A549 (cell line): ENCODE measurements at places on chromosomes 6 and 20.

GRCh38 chr6:32905078-32905477 lies 35.8 kb downstream of the HLA-DMB start:
- DNase-seq: no peak

GRCh38 chr6:69957985-69958559 lies 91.7 kb downstream of the COL19A1 start:
- no peak for DNase-seq

DNA sequence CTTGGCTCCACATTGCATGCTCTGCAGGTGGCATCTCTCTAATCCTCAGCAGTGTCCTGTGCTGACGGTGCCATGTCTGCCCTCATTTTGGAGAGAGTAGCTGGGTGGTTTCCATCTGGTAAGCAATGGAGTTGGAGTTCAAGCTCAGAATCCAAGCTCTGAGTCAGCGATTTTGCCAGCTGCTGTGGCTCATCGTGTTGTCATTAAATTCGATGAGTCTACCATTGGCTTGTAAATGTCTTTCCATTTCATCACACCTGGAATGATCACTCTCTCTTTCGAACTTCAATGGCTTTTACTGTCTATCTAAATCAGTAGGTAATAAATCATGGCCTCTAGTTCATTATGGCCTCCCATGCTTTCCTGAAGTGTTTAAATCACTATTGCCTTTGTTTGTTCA lies 378.5 kb upstream of the TSHZ2 start:
- DNase-seq: no peak

- no peak for DNase-seq
Observed at GRCh38 chr20:4836473-4836872, 114.8 kb downstream of the PRND start.

DNA sequence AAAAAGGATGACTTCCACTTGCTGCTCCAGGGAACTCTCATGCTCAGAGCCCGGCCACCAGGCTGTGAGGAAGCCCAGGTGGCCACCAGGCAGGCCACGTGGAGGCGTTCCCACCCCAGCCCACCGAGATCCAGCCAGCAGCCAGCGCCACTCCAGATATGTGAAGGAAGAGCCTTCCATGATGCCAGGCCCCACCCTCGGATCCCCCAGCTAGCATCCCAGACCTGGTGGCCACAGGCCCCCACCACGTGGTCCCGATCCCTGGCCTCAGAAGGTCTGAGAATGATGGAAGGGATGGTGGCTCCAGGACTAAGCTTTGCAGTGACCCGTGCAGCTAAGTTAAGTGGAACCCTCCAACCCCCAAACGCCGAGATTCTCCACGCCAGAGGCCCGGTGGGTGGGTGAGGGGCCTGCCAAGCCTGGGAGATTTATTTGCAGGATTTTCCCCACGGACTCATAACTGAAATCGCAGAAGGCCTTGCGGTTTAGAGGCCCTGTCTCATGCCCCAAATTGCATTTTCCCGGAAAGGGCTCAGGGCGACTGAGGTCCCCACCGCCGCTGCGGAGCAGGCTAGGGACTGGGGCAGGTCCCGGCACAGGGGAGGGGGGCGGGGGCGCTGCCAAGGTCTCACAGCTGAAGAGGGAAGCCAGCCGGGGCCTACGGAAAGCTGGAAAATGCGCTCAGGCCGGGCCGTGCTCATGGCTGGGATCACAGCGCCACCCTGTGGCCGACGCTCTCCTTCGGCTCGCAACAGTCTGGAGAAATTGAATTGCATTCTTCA lies 31.1 kb upstream of the CST7 start:
- peak; percentile 73 for DNase-seq

DNA sequence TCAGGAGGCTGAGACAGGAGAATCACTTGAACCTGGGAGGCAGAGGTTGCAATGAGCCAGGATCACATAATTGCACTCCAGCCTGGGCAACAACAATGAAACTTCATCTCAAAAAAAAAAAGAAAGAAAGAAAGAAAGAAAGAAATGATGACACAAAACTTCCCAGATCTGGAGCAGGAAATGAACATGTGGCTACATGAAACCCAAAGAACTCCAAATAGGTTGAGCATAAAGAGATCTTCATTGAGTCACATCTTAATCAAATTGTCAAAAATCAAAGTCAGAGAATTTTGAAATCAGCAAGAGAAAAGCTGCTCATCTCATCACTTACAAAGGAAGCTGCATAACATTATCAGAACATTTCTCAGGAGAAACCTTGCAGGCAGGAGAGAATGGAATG lies 247.0 kb downstream of the IBTK start:
- no peak for DNase-seq

- DNase-seq: no peak
Observed at GRCh38 chr6:122654012-122654411, 43.8 kb downstream of the PKIB start.

- peak; percentile 31 for DNase-seq
Observed at GRCh38 chr20:14219801-14220461, 117.5 kb downstream of the FLRT3 start.

DNA sequence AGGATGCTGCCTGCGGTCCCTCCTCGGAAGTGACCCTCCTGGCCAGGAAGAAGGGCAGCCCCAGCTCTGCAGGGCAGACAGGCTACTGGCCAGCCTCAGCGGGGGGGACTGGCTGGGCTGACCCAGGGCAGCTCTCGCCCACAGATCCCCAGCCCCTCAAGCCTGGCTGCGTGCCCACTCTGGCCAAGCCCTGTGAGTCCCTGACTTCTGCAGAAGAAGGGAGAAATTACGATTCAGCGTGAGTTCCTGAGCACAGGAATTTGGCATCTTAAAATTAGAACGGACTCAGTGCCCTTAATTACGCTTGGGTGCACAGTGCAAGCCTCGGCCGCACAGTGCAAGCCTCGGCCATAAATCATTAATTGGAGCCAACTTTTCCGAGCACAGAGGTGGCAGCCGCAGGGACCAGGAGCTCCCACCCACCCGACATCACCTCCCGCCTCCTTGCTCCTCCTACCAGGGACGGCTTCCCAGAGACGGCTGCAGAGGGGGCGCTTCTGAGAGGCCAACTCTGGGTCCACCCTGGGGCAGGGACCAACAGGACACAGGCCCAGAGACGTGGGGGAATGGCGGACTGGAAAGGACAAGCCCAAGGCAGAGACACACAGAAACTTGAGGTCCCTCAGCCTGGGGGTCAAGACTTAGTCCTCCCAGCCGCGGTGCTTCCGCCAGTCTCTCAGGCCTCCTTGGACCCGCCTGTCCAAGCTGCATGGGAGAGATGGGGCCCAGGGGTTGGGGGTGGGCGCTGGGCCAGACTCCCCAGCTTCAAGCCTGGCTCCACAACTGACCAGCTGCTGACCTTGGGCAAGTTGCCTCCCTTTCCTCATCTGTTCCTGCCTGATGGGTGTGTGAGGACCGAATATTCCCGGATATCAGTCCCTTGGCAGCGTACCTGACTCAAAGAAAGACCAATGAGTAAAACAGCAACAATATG lies 165.4 kb downstream of the TAF4 start:
- no peak for DNase-seq

- DNase-seq: no peak
Observed at GRCh38 chr6:80658926-80659325, 552.5 kb downstream of the BCKDHB start.

- no peak for DNase-seq
Observed at GRCh38 chr6:131183427-131184095, 48.3 kb downstream of the AKAP7 start.

DNA sequence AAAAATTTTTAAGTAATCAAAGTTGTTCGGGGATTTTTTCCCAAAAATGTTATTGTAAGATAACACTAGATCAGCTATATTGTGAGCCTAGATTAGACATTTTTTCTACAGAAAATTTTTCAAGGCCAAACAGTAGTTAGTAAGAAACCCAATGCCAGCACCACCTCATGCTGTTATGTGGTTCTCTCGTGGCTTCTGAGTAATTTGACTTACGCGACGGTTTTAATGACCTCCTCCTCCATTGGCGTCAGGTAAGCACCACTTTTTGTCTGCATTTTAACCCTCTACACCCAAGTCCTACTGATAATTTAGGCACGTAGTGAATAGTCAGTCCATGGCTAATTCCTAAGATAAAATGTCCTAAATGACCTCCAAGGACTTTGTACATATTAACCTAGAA lies 9.7 kb downstream of the RPS6KA2 start:
- no peak for DNase-seq

DNA sequence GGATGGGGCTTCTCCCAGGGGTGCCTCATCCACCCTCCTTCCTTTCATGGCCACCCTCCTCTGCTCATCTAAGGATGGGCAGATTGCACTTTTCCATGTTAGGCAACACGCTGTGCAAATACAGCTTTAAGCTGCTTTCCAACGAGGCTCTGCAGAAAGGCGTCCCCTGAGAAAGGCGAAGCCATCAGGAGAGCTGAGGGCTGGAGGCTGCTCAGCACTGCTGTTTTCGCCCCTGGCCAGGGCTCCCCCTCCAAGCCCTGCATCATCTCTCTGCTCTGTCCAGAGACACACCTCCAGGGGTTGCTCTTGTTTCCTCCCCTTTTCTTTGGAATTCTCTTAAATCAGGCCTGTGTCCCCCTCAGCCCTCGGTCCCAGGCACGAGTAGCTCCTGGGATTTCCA lies 526.1 kb downstream of the CDH26 start:
- no peak for DNase-seq

GRCh38 chr6:88179692-88180091 lies 13.5 kb upstream of the CNR1 start:
- no peak for DNase-seq

- no peak for DNase-seq
Observed at GRCh38 chr6:4589295-4589694, 186.9 kb upstream of the CDYL start.

DNA sequence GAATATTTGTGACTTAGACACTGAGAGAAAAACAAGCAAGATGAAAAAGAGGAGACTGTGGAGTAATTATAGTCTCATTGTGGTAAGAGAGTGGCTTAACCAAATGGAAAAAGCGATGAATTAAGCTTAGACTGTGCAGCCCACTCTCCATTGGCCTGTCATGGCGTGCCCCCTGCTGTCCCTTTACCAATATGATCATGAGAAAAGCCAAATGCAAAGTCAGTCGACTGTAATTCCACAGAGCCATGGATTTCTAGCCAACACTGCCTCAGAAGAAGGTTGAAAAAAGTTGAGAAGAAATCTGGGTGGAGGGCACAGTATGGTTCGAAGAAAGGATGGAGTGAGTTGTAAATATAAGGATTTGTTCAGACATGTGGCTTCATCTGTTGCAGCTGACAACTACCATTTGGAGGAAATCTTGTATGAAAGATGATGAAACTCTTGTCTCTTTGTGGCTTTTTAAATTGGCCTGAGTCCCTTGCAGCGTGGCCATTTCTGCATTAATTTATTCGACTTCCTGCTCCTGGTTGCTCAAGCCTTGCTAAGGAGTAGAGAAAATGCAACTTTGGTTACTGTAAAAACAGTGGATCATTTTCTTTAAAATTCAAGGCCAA lies 251.4 kb downstream of the DOK5 start:
- DNase-seq: no peak

GRCh38 chr6:88089708-88090107 lies 42.1 kb downstream of the SPACA1 start:
- no peak for DNase-seq

- DNase-seq: no peak
Observed at GRCh38 chr20:46157625-46158024, 39.5 kb downstream of the CD40 start.

DNA sequence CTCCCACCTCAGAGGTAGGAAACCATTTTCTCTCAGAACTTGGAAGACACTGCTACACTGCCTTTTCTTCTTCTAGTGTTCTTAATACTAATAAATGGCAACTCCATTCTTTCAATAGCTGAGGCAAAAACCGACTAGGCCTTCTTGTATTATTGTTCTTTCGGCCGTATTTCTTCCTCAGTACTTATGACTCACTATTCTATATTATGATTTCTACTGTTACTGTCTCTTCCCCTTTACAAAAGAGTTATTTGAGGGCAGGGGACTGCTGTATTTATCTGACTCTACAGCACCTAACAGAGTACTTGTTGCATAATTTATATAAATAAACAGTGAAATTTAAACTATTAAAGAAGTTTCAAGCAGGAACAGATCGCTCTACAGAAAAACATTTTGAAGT lies 3.1 kb downstream of the DNAAF9 start:
- DNase-seq: no peak

DNA sequence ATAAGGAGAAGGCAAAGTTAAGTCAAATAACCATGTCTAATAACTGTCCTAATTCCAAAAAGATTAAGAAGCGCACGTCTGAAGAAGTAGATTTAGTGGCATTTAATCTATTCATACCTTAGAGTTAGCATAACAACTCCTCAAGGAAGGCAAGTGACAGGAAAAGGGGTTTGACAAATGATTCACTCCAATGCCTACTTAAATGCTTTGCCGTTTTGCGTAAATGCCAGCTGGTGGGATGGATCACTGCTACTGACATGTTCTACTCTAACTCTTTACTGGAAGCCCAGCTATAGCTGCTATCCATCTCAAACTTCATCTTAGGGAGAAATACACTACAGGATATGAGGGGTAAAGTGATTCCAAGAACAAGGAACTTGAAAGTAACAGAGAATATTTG lies 347.3 kb upstream of the RUNX2 start:
- no peak for DNase-seq

DNA sequence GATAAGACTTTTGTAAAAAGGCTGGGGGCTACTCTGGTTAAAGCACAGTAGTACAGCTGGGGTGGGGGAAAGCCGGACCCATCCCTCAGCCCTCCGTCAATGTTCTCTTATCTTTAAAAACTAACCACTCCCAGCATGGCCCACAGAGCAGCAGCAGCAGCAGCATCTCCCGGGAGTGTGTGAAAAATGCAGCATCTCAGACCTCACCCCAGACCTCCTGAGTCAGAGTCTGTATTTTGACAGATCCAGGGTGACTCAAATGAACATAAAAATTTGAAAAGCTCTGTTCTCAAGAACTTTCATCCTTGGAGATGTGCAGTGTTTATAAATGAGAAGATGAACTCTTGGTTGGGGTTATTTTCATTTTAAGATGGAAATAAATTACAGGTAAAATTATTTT lies 277.7 kb upstream of the ECI2 start:
- DNase-seq: no peak

DNA sequence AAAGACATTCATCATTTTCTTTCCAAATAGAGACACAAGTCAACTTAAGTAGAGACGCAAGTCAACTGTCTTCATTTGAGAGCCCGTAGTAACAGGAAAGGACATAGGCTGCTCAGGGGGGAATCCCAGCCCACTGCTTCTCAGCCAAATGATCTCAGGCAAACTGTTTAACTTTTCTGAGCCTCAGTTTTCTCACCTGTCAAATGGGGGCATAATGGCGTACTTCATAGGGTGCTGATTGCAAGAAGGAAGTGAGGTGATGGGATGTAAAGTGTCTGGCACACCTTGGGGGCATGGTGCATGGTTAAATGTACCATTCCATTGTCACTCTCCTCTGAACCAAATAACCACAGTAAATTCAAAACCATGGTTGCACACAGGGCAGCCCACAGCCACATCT lies 96.5 kb downstream of the EYA2 start:
- DNase-seq: no peak
